ENCODE measurements at places on chromosomes 13 and 19.

DNA sequence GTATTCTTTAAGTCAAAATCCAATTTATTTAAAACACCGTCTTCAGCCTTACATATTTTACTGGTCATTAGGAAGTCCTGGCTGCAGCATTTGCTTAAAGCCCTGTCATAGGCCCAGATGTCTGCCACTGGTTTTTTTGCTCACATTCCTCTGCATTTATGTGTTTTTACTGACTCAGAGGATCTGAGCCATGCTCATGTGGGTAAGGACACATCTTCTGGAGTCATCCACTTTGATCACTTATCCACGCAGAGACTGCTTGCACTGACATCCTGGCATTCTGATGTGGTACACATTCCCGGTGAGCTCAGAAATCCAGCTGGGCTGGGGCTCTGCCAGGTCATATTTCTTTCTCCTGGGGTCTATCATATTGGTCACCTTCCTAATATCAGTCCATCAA, 531.7 kb upstream of the ARGLU1 start:
- DNase-seq, result no peak

- no peak for DNase-seq
These were observed 16.9 kb downstream of the ZNF816 start for GRCh38 chr19:52945652-52946321.

DNA sequence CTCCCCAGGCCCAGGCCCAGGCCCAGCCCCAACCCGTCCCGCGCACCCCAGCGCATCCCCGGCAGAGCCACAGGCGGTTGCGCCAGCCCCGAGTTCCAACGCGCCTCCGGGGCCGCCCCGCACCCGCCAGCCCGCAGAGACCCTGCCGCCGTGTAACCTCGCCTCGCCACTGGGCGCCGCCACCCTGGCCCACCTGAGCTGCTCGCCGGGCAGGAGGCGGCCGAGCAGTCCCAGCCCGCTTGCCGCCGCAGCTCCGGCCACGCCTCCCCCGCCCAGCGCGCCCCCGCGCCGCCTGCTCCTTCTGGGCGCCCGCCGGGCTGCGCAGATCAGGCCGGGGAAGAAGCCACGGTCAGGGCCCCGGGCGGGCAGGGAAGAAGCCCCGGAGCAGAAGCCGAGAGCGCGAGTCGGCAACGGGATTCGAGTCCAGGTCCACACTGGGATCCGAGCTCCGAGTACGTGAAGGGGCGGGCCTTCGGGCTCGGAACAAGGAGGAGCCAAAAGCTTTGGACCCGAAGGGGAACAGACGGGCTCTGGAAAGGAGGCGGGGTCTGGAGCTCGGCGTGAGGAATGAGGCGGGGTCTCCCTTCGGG, at the start of gene MBOAT7:
TSS of gene MBOAT7 (minus strand) at position 436 of the 590 bp plus-strand sequence. CDS start 1,072 bp downstream, outside the sequence.
- no peak for DNase-seq

GRCh38 chr13:37870895-37871550, 1.5 kb upstream of the TRPC4 start:
- DNase-seq, result peak; percentile 21

DNA sequence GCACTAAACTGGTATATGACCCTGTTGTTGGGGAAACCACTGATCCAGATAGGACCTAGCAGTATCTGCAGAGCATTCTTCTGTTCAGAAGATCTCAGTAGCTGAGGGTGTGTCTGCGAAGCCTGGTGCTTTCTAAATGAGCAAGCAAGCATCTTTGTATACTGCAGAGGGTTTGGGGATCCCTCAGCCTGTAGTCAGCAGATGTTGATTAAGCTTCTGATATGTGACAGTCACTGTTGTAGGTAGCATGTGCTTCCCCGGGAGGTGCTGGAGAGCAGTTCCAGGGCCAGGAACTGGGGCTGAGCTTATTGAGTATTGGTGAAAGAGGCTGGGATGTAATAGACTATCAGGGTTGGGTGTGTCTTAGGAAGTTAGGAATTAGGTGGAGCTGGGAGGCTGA, 1.5 kb downstream of the SCAF1 start:
- DNase-seq, result no peak

DNA sequence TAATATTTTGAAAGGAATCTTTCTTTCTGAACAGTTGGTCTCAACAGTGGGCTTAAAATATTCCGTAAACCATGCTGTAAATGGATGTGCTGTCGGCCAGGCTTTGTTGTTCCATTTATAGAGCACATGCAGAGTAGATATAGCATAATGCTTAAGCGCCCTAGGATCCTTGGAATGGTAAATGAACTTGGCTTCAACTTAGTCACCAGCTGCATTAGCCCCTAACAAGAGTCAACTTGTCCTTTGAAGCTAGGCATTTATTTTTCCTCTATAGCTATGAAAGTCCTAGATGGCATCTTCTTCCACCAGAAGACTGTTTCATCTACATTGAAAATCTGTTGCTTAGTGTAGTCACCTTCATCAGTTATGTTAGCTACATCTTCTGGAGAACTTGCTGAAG, 47.6 kb downstream of the SACS start:
- DNase-seq, result no peak

GRCh38 chr13:88887045-88887662, 1216.0 kb downstream of the SLITRK5 start:
- no peak for DNase-seq

DNA sequence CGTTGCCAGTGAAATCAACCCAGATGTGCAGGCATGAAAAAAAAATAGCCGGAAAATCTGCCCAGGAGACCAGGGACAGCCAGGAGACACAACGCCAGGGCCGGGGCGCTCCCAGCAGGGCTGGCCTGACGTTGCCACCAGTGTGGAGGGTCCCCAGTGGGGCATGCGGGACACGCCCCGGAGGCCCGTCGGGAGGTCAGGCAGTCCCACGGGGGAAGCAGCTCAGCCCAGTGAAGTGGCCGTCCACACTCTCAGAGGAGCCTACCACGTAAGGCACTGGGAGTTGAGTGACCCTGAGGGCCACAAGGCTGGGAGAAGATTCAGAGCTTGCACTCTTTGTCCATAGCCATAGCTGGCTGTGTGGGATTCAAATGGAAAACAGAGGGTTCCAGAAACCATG, 53.2 kb upstream of the GAS6 start:
- no peak for DNase-seq

- no peak for DNase-seq
These were observed 4.4 kb upstream of the C3 start for GRCh38 chr19:6724631-6725492.

DNA sequence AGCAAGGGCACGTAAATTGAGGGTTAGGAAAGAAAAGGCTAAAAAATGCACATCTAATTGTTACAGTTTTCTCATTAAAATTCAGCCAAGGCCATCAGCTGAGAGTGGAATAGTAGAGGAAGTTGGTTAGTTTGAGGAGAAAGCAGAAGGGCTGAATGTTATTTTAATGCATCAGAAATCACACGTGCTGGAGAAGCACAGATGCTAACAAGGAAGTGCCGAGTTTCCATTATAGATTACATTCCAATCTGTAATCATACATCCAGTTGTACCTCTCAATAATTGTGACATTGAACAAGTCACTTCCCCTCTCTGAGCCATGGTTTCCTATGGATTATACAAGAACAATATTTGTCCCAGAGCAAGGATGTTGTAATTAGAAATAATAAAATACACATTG, 25.1 kb downstream of the FPR3 start:
- no peak for DNase-seq

DNA sequence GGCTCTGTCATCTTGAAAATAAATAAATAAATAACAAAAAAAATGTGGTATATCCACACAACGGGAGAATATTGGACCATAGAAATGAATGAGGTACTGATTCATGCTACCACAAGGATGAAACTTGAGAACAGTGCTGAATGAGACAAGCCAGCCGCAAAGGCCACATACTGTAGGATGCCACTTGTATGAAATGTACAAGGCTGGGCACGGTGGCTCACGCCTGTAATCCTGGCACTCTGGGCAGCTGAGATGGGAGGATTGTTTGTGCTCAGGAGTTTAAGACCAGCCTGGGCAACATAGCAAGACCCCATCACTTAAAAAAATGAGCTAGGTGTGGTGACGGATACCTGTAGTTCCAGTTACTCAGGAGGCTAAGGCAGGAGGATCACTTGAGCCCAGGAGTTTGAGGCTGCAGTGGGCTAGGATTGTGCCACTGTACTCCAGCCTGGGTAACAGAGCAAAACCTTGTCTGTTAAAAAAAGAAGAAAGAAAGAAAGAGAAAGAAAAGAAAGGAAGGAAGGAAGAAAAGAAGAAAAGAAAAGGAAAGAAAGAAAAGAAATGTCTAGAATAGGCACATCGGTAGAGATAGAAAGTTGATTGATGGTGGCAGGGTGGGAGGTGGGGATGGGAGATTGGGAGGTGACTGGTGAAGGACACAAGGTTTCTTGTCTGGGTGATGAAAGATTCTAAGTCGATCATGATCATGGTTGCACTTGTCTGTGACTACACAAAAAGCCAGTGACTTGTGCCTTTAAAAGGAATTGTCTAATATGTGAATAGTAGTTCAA, 20.3 kb downstream of the HPN start:
- DNase-seq, result no peak

- DNase-seq, result no peak
These were observed 5.3 kb upstream of the CD79A start for GRCh38 chr19:41871573-41872383.

DNA sequence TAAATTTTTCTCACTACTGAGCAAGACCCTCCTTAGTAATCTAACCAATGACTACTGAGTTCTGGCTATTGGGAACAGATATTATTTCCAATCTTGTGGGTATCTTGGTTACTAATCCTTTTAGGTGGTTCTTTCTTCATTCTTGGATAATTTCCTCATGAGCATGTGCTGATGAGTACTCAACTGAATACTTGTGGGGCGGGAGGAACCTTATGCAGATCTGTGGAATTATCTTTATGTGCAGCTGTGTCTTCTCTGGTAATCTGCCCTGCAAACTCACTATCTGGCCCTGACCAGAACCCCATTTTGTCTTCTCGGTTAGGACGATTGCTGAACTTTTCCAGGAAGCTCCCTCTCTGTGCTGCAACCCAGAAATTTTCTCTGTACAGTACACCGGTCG, 89.7 kb upstream of the TRPC4 start:
- no peak for DNase-seq

DNA sequence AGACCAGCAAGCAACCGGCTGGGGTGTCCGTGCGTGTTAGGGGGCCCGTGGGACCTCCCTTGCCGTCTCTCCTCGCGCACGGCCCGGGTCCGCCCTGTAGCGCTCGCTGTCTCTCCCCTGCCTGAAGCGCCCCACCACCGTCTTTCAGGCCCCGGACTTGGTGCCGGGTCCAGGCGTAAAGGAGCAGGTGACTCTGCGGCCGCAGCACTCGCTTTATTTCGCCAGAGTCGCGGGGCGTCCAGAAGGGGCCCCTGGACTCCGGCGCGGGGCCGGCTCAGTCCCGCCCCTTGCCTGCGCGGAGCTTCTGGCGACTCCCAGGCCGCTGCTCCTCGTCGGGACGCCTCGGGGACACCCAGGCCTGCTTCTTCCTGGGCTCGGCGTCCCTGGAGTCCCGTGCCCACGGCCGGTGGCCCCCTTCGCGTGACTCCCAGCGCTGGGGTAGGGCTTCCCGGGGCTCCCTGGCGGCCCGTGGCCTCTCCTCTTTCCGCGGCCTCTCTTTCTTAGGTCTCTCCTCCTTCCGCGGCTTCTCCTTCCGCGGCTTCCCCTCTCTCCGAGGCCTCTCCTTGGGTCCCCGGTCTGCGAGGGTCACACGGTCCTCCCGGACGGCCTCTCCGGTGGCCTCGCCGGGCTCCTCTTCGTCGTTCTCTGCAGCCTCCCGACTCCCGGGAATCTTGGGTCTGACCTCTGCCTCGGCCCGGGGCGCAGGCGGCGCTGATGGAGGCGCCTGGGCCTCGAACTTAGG, 3.1 kb downstream of the AMH start:
- no peak for DNase-seq

DNA sequence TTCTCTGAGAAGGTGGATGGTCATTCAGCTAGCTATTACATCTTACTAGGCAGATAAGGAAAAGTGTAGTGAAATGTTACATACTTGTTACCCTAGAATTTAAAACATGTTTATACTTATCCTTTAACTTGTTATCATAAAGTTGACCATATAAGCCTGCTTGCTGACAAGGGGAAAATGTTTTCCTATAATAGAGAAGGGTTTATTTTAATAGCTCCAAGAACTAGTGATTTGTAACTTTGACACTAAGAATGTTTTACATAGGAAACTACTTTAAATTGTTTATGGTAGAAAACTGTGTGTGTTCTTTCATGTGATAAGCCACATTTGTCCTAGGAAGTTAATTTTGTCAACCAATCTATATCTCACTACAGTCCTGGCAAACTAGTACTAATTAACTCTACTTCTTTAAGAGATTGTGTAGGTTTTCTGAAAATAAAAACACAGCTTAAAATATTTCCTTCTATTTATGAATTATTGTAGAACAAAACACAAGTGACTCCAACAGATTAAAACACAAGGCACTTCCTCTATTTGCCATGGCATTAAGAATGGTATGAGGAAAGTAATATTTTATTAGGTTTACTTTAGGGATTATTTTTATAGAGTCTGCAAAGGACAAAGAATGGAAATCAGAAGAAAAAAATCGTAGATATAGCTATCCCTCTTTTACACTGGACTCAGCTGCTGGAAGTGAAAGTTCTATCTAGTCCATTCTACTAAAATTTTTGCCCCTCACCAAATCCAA, 233.3 kb upstream of the NBEA start:
- DNase-seq, result no peak

DNA sequence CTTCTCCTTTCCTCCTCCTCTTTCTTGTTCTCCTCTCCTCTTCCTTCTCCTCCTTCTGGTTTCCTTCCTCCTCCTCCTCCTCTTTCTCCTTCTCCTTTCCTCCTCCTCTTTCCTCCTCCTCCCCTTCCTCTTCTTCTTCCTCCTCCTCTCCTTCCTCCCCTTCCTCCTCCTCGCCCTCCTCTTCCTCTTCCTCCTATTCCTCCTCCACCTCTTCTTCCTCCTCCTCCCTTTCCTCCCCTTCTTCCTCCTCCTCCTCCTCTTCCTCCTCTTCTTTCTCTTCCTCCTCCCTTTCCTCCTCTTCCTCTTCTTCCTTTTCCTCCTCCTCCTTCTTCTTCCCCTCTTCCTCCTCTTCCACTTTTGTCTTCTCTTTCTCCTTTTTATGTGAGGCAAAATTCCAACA, 55.0 kb upstream of the ADGRE1 start:
- DNase-seq, result no peak

- DNase-seq, result no peak
These were observed 2.4 kb downstream of the ZNF85 start for GRCh38 chr19:20925481-20925880.

DNA sequence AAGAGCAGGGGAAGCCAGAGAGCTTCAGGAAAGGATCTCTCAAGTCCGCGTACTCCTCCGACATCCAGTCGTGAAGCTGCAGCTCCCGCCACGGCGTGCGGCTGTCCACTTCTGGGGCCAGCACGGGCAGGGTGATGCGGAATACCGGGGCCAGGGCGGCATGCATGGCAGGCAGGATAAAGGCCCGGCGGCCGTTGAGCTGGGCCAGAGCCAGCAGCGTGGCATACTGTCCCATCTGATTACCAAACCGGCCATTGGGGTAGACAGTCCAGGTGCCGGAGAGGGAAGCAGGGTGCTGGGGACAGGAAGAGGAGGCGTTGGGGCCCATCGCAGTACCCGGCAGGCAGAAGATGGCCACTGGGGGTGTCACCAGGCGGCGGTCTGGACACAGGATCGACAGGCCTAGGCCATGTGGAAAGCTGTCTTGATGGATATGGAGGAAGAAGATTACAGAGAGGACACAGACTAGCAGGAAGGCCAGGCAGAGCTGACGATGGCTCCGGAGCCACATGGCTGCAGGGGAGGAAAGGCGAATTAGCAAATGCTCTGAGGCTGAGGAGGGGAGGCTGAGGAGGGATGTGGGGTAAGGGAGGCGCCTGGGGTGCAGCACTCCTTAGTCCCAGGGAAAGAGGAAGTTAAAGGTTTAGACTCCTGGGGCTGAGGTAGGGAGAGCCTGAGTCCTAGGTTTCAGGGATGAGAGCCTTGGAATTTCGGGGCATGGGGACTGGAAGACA, 1.5 kb downstream of the FUT1 start:
- no peak for DNase-seq

- DNase-seq, result no peak
These were observed 3.1 kb upstream of the SPIB start for GRCh38 chr19:50415661-50416033.
